ENCODE measurements at places on chromosomes 12 and 14. TPM values are rescaled to one million over a fixed set of nuclear protein-coding genes. Genes with fewer than 3 reads are reported as not detected.

GRCh38 chr12:4044736-4045730 is 171.8 kb upstream of the PARP11 start:
- no peak for DNase-seq

The SLC7A7 gene
- total RNA-seq, result 0.46 TPM

DNA sequence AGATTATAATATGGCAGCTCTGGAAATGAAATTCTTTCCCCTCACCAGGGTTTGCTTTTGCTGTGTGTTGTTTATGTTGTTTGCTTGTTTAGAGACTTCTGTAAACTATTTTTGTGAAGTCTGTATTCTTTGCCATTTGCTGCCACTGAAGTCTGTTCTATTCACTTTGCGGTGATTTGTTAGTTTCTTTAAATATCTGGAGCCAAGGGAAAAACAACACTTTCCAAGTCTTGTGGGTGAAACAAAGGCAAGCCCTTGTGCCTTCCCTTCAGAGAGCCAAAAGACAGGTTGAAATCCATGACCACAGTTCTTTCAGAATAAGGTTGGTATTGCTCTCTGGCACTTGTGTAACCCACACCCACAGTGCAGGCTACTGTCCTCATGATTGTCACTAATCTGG is 59.5 kb upstream of the RNU6-7 start:
- DNase-seq, result no peak

DNA sequence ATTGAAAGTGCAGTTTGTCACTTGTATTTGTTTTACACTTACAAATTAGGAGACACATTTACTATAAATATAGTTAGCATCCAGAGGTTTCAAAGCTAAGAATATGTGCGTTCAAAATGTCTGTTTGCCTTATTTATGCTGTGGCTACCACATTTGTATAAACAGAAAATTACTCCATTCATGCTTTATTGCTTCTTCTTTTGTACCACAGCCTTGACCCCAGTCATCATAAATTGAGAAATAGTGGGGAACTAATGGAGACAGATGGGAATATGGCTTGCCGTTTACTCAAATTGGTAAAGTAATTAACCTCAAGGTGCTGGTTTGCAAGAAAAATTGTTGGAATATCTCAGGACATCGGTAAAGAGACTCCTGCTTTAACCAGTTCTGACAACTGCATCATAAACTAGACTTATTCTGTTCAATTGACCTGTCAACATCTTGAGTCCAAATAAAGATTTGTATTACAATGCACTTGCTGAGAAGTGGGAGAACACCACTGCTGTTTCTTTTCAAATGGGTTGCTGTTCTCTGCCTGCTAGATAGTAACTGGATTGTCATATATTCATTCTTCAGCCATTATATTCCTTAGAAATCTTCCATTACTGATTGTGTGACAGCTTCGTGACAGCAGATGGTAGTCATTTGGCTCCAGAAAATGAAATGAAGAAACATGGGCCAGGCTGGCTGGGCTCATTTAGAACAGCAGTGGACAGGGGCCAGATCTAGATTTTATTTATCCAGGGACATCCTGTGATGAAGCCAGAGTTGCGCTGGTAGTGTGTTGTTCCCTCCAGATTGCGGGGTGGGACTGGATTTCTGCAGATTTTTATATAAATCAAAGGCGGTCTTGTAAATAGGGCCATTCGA is 354.4 kb downstream of the EGLN3 start:
- DNase-seq, result no peak

DNA sequence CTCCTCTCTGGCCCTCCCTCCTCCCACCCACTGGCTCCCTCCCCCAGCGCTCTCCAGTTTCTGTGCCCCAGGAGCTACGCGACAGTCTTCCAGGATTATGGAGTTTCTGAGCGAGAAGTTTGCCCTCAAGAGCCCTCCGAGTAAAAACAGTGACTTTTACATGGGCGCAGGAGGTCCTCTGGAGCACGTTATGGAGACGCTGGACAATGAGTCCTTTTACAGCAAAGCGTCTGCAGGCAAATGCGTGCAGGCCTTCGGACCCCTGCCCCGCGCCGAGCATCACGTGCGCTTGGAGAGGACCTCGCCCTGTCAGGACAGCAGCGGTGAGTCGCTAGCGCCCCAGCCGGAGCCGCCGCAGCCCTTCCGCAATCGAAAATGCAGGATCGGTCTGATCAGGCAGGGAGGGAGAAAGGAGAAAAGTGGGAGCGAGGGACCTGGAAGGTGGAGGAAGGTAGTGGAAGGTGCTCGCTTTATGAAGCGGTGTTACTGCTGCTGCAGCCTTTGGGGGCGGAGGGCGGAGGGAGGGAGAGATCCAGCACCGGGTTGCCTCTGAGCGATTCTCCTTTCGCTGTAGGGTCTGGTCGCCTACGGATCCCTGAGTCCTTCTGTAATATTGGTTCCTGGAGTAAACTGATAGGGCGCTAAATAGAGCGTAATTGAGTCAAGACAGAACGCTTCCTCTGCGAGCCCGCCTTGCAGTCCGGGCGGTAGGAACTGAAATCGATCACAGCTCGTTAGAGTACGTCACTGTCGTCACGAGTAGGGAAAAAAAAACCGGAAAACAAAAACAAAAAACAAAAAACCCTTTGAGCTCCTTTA is at the start of gene ALX1:
ALX1 (plus strand) TSS at position 56 of the 819 bp plus-strand sequence; CDS start at position 98, 42 bp downstream.
- no peak for DNase-seq

- no peak for DNase-seq
Observed at GRCh38 chr12:7605900-7606465, 59.7 kb downstream of the APOBEC1 start.

The P2RX2 gene
- total RNA-seq, result not detected
